Cortex of kidney (tissue), 1 donor: ENCODE measurements at places on chromosomes 7 and 10.

DNA sequence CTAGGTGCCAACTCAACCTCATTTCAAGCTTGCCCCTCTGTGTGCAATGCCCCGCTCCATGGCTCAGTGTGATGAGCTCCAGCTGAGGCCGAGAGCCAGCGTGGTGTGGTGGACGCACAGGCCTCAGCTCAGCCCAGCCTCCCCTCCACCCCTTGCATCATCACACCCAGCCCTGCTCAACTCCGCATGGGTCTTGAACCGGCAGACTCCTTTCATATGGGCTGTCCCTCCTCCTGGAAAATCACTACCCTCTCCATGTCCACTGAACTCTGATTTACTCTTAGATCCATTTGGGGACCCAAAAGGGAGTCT, 16.6 kb upstream of the SLC18A3 start:
- DNase-seq: no peak

DNA sequence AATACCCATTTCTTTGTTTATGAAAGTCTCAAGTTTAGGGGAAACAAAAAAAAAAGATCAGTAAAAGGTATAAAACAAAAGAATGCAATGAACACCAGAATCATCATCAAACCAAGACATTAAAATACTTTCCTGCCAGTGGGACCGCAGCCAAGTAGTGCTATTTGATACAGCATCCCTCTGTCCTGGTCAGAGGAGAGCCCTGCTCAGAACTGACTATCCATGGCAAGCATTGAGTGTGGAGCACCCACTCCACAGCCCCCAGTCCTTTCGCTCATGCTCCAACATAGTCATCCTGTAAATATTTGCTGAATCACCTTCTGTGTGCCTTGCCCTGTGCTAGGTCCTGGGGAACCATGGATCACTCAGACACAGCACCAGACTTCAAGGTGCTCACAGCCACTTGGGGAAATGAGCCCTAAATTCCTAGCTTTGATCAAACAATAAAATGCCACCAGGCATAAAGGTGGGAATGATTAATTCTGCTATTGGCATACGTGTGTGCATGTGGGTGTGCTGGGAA, 213.6 kb upstream of the TBX20 start:
- DNase-seq: no peak

DNA sequence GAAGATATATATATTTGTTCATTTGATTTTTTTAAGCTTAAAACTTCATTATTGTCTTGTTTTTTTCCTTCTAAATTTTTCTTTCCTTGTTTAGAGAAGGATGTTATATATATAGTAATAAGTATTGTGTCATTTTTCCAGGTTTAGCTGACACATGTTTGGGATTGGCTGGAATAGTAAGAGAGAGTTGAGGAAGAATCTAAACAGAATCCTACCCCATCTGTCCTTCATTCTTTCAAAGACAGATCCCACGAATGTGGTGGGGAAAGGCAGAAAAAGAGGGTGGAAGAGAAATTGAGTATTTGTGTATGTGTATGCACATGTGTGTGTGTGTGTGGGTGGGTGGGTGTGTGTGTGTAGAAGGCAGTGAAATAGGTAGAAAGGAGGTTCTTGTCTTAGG, 132.4 kb downstream of the SVIL start:
- no peak for DNase-seq

GRCh38 chr10:125103466-125103865, 56.9 kb downstream of the CTBP2 start:
- no peak for DNase-seq

- no peak for DNase-seq
Observed at GRCh38 chr10:98417481-98417959, 2.5 kb upstream of the PYROXD2 start.

DNA sequence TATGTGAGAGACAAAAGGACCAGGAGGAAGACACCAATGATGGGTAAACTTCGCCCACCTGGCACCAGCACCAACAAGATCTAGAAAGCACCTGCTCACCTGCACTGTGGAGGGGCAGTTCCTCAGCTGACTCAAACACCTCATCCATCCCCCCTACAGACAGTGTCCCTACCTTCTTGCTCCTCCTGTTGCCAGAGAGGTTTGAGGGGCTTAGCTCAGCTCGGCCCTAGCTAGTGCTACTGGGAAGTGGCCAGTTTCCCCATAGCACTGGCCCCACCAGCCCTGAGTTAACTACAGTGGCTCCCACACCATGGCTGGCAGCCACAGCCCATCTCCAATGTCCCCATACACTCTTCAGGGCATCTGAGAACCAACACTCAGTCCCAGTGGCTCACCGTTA, 70.8 kb downstream of the GRID1 start:
- no peak for DNase-seq

- DNase-seq: no peak
Observed at GRCh38 chr10:85610381-85611092, 756.1 kb downstream of the GRID1 start.

GRCh38 chr7:100221231-100221718, 1.5 kb downstream of the PVRIG start:
- no peak for DNase-seq

DNA sequence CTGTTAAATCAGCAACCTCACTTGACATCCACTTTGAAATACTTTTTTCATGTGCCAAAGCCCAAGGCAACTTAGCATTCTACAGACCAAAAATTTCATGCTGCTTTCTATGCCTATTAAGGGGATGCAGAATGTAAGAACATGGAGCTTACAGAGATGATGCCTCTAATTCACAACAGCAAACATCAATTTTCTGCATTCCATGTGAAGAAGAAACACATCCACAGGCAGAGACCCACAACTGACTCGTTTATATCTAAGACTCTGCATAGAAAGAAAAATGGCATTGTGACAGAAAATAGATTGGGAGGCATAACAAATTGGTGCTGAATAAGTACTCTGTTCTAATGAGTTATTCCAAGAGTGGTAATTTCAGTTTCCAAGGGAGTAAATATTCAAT, 107.6 kb downstream of the SGMS1 start:
- no peak for DNase-seq

DNA sequence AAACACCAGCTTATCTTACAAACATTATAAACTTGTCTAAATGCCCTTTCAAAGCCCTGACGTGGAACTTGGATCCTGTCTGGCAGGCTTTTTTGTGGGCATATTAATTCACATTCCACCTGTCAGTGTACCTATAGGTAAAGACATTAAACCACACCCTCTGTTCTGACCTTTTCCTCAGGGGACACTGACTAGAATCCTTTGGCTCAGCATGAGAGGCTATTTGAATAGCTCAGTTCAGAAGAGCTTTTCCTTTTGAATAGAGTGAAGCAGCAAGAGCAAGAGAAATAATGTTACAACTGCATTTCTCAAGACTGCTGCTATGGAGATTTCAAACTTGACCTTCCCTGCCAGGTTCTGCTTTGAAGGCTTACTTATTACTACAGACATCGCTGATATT, 76.9 kb downstream of the CYP51A1 start:
- DNase-seq: no peak

DNA sequence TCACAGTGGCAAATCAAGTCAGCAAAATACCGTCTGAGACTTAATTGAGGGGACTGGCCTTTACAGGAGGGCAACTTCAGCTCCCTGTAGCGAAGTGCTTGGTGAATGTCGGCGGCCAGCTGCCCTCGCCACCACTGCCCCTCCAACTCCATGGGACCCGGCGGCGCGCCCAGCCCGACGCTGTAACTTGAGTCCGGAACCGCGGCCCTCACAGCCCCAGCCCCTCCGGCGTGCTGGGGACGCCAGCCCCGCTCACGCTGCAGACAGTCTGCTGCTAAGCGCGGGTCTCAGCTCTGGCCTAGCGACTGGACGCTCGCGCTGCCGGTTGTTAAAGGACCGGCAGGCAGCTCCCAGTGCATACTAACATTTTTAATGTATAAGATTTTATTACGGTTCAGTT, 113.4 kb upstream of the NUPR2 start:
- no peak for DNase-seq

- no peak for DNase-seq
Observed at GRCh38 chr10:90998733-90999511, 78.0 kb upstream of the ANKRD1 start.

DNA sequence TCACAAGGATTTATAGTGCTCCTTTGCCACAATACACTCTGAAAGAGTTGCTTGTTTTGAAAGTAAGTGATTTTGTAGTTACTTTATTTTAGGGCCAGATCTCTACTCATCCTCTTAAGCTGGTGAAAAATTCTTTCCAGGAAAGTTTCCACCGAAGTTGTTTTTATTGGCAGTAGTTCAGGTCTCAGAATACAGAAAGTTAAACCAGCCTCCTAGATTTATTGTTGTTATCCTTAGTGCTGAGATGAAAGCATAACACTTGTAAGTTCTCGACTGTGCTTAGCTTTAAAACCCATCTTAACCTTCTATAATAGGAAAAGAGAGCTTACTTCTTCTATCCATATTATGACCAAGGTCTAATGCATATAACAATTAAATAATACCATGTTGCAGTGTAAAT, 5.5 kb downstream of the AP3M1 start:
- DNase-seq: no peak

- DNase-seq: no peak
Observed at GRCh38 chr10:56912043-56912442, 551.0 kb upstream of the ZWINT start.

DNA sequence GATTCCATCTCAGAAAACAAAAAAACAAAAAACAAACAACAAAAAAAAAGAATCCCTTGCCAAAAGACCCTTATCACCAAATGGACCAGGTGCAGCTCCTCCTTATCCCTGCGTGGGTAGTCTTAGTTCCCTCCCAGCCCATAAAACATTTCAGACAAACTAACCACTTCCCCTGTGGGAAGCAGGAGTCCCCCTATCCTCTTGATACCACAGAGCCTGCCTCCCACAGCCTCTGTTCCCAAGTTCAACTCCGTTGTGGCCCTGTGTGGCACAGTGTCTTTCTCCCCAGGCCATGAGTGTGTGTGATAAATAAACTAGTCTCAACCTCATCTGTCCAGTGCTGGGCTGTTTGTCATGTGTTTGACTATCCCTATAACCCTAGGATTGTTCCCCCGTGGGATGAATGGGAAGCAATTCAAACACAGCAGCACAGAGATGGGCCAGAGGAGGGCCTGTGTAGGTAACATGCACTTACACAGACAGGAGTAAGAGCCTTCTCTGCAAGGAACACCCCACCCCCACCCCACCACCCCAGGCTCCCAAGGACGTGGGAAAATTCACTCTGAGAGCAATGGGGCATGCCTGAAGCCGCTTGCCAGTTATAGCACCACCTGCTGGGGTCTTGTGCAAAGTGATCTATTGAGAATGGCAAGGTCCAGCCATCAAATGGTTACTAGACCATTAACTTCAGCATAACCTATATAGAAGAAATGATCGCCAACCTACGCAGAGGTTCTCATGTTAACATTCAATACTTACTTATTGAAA, 147.1 kb upstream of the GHITM start:
- no peak for DNase-seq

DNA sequence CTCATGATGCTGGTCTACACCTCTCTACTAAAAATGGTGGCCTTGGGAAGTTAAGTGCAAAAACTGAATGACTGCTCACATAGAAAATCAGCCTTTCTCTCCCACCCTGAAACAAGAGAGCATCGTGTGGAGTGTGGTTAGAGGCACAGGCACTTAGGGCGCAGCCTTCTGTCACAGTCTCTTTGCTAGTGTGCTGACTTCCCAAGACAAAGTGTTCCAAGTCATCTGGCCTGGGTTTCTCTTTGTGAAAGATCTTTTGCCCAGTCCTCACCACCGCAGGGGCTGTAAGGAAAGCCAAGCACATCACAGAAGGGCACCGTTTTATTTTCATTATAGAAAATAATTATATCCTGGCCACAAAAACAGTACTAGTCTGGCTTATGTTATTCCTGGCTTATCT, 12.5 kb downstream of the STN1 start:
- DNase-seq: no peak

- DNase-seq: no peak
Observed at GRCh38 chr10:97297556-97298222, 5.3 kb upstream of the ARHGAP19 start.

GRCh38 chr10:27998954-27999275, at the start of gene ODAD2:
TSS of gene ODAD2 (minus strand) at chr10:27999079. CDS start at chr10:27995142, 3,937 bp downstream.
- no peak for DNase-seq

- no peak for DNase-seq
Observed at GRCh38 chr7:155316427-155317113, 18.9 kb downstream of the INSIG1 start.

DNA sequence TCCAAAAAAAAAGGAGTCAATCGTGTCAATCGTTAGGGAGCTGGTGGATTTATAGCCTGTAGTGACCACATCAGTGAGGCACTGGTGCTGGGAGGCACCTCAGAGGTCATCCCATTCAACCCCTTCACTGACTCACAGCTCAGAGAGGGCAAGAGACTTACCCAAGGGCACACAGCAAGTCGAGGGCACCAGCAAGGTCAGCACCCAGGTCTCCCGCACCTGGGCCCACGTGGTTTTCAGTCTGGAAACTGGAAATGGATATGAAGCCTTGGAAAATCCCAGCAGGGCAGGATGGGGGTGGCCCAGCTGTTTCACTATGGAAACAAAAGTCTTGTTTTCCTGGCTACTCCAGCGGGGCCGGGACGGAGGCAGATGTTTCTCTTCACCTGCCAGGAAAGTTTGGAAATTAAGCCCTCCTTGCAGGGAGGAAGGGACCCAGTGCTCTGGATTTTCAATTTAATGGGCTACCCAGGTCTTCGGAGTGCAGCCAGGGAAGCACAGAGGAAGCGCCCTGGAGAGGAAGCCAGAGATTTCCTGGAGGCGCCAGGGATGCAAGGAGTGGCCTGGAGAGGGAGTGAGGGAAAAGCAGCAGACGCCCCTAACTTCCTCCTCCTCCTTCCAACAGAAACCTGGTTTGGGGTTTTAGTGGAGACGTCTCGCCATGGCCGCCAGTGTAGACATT, 157.2 kb upstream of the TNRC18 start:
- DNase-seq: no peak

- no peak for DNase-seq
Observed at GRCh38 chr7:30787486-30787885, 16.3 kb downstream of the MINDY4 start.

DNA sequence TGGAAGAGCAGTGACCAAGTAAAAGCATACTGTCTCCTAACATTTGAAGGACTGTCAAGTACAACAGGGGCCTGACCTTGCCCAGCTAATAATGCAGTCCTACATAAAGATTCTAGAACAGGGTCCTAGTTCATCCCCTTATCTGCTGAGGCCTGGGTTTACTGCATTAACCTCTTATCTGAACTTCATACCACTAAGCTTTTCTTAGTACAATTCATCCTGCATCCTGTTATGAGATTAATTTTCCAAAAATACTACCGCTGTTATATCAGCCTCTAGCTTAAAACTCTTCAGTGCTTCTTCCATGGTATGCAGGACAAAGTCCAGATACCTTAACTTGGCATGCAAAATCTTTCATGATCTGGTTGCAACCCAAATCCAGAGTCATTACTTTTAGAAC, 72.5 kb downstream of the CHRM2 start:
- DNase-seq: no peak

DNA sequence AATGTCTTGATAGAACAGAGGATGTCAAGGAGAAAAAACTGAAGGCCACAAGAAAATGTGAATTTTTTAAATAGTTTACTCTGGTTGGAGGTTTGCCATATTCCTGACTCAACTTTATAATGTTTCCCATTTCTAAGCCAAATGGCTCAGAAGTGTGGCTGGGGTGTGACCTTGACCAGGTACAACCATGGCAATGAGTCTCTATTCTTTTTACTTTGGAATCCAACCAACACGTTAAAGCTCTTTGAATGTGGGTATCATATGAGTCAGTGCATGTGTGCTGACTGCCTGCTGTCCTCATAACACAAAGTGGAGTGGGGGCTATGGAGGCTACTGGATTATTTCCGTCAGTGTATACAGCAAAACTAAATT, 33.5 kb upstream of the DLD start:
- DNase-seq: no peak

GRCh38 chr10:85124603-85125051, 796.2 kb downstream of the CCSER2 start:
- DNase-seq: no peak
